Muscle of back (tissue), 13 donors: ENCODE measurements at places on chromosomes 11 and 22. TPM values are rescaled to one million over a fixed set of nuclear protein-coding genes. Genes with fewer than 3 reads are reported as not detected.

- no peak for DNase-seq
Measured at GRCh38 chr22:30228509-30229359, 17.8 kb downstream of the LIF start.

DNA sequence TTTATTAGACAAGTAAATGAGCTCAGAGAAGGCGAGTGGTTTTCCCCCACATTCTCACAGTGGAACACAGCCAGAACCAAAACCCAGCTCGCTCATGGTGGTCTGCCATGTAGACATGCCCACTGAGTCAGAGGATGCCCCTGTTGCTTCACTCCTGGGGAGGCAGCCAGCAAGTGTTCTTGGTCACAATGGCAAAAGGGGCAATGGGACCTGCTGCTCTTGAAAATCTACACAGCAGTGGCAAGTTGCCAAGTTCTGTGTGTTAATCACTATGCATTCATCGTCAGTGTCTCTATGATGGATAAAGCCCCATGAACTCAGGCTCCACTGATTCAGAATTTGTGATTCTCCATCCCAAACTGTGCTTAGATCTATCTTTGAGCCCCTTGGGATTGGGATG is 64.7 kb upstream of the TBCEL start:
- no peak for DNase-seq

DNA sequence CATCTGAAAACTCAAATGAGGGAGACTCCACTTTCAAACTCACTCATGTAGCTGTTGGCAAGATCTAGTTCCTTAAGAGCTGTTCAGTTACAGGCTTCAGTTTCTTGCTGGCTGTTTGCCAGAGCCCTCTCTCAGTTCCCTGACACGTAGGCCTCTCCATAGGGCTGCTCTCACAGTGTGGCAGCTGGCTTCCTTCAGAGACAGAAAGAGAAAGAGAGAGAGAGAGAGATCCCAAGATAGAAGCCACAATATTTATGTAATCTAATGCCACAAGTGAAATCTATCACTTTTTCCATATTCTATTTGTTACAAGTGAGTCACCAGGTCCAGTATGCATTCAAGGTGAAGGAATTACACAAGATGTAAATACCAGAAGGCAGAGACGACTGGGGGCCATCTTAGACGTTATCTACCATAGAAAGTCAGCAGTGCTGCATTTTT is 168.8 kb downstream of the RCN1 start:
- peak; percentile 27 for DNase-seq

GRCh38 chr11:1054143-1055108 is 17.9 kb upstream of the MUC6 start:
- DNase-seq: no peak

- no peak for DNase-seq
Measured at GRCh38 chr11:86625981-86626380, 46.4 kb downstream of the ME3 start.

DNA sequence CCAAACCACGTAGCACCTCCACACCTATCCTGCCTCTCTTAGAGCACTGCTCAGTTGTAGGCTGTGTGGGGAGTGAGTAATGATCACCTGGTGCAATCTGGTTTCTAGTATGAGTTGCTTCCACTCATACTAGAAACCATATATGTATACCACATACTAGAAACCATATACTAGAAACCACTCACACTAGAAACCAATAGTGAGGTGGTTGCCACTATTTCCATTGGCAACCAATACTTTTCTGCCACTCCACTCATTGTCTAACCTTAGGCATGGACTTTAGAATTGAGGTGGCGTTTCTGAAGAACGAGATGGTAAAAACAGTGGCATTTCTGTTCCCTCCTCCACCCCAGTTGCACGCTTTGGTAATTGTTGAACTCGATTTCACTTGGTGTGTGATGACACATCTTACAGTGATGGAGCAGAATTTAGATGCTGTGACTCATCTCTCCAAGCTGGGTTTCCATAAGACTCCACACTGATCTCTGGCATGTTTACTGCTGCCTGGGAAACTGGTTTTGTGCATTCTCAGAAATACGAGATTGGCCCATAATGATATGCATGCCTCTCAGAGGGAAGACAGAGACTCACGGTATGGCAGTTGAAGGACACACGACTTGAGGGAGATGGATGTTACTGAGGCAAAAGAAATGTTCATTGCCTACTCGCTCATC is 82.9 kb downstream of the KIRREL3 start:
- DNase-seq: no peak

DNA sequence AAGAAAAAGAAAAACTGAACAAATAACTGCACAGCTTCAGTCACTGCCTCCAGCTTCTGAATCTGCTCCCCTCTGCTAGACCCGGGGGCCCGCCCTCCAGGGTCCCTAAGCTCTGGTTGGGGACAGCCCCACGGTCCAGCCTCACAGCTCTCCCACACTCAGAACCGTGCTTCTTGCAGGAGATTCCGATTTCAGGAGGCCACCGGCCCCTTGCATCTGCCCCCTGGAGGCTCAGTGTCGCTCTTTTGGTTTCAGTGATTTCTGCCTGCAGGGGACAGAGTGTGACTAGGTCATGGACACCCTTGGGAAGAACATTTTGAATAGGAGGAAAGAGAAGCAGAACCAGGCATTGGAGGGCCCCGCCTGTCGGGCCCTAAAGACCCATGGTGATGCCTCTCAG is 23.1 kb upstream of the RPS3 start:
- DNase-seq: no peak

DNA sequence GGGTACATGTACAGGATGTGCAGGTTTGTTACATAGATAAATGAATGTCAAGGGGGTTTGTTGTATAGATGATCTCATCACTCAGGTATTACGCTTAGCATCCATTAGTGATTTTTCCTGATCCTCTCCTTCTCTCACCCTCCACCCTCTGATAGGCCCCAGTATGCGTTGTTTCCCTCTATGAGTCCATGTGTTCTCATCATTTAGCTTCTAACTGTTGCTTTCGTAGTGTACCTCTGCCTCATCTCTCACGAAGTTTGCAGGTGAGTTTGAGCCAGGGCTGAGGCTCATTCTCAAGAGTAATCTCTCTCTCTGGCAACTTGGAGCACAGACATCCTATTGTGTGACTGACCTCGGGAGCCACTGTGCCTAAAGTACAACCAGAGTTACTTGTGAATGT is 4.7 kb upstream of the HBE1 start:
- DNase-seq: no peak

GRCh38 chr11:87453531-87454089 is 415.9 kb downstream of the TMEM135 start:
- DNase-seq: no peak

The HORMAD2 gene
- not detected for polyA plus RNA-seq

DNA sequence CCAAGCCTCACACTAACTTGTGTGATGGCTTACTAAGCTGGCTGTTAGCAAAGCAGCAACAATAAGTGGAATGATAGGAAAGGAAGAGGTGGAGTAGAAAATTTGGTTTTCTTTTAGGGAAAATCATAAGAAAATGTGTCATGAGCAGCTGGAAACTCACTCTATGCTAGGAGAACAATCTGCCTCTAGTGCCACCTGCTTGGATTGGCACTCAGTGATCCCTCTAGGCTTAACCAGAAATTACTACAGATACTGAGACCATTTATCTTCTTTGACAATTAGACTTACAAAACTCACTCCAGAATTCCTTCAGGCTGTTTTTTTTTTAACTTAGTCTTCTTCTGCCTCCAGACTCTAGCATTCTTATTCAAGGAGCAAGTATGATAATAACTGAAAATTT is 117.3 kb downstream of the CD44 start:
- no peak for DNase-seq

- DNase-seq: no peak
Measured at GRCh38 chr22:28369854-28370253, 309.8 kb downstream of the TTC28 start.

- DNase-seq: no peak
Measured at GRCh38 chr11:330307-330693, 9.6 kb upstream of the IFITM3 start.

- DNase-seq: no peak
Measured at GRCh38 chr11:92340839-92341238, 116.2 kb downstream of the FAT3 start.

DNA sequence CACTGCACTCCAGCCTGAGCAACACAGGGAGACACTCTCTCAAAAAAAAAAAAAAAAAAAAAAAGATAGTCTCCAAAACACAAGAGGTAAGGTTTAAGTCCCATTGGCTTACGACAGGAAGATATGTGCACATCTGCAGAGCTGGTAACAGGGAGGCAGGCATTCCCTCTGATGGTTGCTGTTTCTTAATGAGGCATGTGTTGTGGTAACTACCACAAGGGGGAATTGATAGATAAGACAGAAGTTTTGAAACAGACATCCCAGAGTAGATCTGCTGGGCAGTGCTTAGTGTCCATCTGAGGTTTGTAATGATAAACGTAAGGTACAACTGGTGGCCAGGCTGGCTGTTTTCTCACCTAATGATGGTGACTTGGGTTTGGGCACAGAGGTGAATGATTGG is 4.7 kb downstream of the EIF1AD start:
- no peak for DNase-seq

The GDPD5 gene
- 26.3 TPM for polyA plus RNA-seq

GRCh38 chr11:132898021-132898420 is 634.3 kb downstream of the OPCML start:
- DNase-seq: no peak

GRCh38 chr11:34052608-34053160 is 1.2 kb downstream of the CAPRIN1 start:
- peak; percentile 24 for DNase-seq

DNA sequence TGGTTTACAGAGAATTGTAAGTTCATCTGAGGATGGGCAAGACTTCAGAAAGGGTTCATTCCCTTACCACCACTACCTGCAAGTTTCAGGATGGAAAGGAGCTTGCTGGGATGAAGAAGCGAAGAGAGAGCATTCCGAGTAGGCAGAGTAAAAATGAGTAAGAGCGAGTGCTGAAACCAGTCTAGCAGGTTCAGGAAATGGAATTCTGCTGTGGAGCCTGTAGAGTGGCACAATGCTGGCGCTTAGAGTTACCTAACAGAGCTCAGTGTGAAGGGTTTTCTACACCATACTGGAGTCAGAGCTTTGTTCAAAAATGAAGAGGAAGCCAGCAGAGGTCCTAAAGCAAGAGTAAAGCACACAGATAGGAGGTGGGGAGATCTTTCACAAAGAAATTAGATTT is 179.2 kb upstream of the ZC3H12C start:
- DNase-seq: no peak

The TMEM41B gene
- polyA plus RNA-seq: 15.8 TPM

DNA sequence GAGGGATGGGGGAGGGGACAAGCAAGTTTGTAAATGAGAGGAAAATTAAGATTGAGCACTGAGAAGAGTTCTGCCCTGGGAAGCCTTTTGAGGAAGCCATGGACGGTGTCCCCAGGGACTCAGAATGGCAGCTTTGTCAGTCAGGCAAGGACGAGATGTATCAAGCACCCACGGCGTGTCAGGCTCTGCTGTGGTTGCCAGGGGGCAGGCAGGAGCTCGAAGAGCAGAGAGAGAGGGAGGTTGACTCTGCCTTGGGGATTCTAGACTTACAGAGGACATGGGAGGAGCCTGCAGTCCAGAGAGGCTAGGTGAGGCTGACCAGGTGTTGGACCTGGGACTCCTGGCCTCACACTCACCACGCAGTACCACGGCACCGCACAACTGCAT is 29.1 kb upstream of the SYT7 start:
- no peak for DNase-seq

DNA sequence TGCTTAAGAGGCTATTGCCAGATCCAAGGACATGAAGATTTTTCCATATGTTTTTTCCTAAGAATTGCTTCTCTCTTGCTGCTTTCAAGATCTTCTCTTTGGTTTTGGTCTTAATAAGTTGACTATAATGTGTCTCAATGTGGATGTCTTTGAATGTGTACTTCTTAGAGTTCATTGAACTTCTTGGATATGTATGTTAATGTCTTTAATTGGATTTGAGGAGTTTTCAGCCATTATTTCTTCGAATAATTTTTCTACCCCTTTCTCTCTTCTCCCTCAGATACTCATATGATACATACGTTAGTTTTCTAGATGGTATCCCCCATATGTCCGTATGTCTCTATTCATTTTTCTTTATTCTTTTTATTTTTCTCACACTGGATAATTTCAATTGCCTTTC is 13.2 kb downstream of the CABIN1 start:
- DNase-seq: no peak

- DNase-seq: peak; percentile 89
Measured at GRCh38 chr11:75768112-75768908, at the start of gene DGAT2. TSS of gene DGAT2 (plus strand) at chr11:75768778. CDS start at chr11:75768992, 214 bp downstream.

The IGLL1 gene
- 0.85 TPM for polyA plus RNA-seq

- DNase-seq: no peak
Measured at GRCh38 chr22:39898997-39899396, 1.9 kb upstream of the GRAP2 start.

The CCDC88B gene
- polyA plus RNA-seq: 4.0 TPM

- DNase-seq: no peak
Measured at GRCh38 chr11:62832336-62833234, at the start of gene TEX54. TSS of gene TEX54 (minus strand) at chr11:62832841.
